ENCODE measurements at places on chromosomes 11 and 22. TPM values are rescaled to one million over a fixed set of nuclear protein-coding genes. Genes with fewer than 3 reads are reported as not detected.

Gene ZBTB16
- not detected for total RNA-seq

Gene CADM1
- 26.0 TPM for total RNA-seq

Gene SELENOM
- total RNA-seq: 69.6 TPM

Gene TEAD1
- 57.3 TPM for total RNA-seq

Gene CSF2RB
- total RNA-seq: not detected

Gene CYTH4
- 0.69 TPM for total RNA-seq

Gene SLC22A12
- total RNA-seq: not detected

Gene RASGRP2
- total RNA-seq: 1.1 TPM

Gene SLC17A6
- not detected for total RNA-seq

Gene NPAS4
- total RNA-seq: not detected

Gene VSIG10L2
- not detected for total RNA-seq

Gene UPK3A
- total RNA-seq: not detected

Gene DDTL
- 1.8 TPM for total RNA-seq

Gene C11orf52
- not detected for total RNA-seq

Gene FAT3
- 0.72 TPM for total RNA-seq

Gene KRTAP5-11
- total RNA-seq: not detected

Gene FGF19
- 0.08 TPM for total RNA-seq

Gene SLC22A9
- total RNA-seq: not detected

Gene OR10A6
- total RNA-seq: not detected

Gene SAA1
- total RNA-seq: 0.24 TPM

Gene C11orf98
- total RNA-seq: 138 TPM

Gene RIC3
- total RNA-seq: 1.4 TPM

Gene TYMP
- total RNA-seq: 19.2 TPM

Gene SLC37A4
- total RNA-seq: 11.2 TPM

Gene MIOX
- total RNA-seq: 0.09 TPM

Gene PLEKHB1
- 0.54 TPM for total RNA-seq

Gene BID
- total RNA-seq: 53.3 TPM

Gene HTR3B
- not detected for total RNA-seq

Gene PPP2R5B
- 7.1 TPM for total RNA-seq

Gene CCDC89
- not detected for total RNA-seq

Gene CHEK2
- 9.2 TPM for total RNA-seq

Gene ST14
- 0.09 TPM for total RNA-seq

Gene LIF
- total RNA-seq: 40.5 TPM

Gene OR6T1
- not detected for total RNA-seq

Gene ART1
- total RNA-seq: not detected

Gene ASCL2
- not detected for total RNA-seq

Gene UBQLNL
- not detected for total RNA-seq

Gene MRGPRX3
- not detected for total RNA-seq

Gene SPINDOC
- 37.9 TPM for total RNA-seq

Gene ALKBH3
- total RNA-seq: 24.7 TPM

Gene OR8K5
- total RNA-seq: not detected

Gene OR2AG1
- not detected for total RNA-seq

Gene LDLRAD3
- total RNA-seq: 23.6 TPM

Gene HORMAD2
- not detected for total RNA-seq

Gene TTC36
- not detected for total RNA-seq

Gene MDK
- 18.2 TPM for total RNA-seq

Measured in A549 treated with DMSO at 1 μM for 4 hours (cell line).